ENCODE measurements at places on chromosomes 7 and 10. TPM values are rescaled to one million over a fixed set of nuclear protein-coding genes. Genes with fewer than 3 reads are reported as not detected.

Gene SORBS1
- 55.3 TPM for total RNA-seq

DNA sequence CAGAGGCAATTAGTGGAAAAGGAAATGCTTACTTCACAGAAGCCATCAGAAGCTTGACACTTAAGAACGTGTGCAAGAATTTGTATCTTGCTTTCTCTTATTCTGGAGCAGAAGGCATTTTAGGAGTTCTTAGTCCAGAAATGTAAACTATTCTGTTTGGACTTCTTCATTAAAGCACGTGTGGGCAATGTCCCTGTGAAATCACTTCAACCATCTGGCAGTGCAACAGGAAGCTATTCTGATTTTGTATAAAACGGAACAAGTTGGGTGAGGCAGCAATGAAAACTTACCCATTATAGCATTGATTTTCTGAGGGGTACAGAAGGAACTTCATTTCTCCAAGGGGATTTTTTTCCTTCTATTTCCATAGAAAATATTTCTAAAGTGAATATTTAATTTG is 21.3 kb upstream of the ARHGAP21 start:
- DNase-seq = no peak

DNA sequence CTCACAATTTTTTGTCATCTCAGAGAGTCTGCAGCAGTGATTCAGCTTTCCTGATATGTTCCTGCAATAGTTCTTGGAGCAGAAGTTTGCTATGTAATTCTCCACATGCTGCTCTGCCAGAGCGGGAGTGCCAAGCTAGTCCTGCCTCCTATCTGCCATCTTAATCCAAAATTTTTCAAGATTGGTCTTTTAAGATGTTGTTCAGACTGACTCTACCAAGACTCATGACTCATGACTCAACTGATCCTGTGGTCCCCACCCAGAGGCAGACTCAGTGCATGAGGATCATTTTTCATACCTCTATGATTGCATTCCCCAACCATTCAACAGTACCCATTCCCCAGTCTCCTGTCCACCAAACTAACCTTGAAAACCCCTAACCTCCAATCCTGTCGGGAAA is 470.8 kb downstream of the INHBA start:
- DNase-seq = no peak

DNA sequence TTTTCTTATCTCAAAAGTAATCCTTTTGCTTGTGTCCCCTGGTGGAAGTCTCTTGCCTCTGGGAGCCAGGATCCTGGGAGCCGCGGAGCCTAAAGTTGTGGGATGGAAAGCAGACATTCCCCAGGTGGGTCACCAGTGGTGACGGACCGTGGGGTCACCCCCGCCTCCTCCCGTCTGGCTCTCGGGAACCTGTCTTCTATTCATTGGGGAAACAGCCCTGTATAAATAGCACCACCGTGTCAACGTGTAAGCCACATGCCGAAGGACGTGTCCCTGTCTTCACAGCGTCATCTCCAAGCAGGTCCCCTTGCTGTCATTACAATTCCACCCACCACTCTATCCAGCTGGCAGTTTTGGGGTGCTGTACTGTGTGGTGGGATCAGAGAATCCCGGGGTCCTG is 87.5 kb downstream of the ELFN1 start:
- no peak for DNase-seq

DNA sequence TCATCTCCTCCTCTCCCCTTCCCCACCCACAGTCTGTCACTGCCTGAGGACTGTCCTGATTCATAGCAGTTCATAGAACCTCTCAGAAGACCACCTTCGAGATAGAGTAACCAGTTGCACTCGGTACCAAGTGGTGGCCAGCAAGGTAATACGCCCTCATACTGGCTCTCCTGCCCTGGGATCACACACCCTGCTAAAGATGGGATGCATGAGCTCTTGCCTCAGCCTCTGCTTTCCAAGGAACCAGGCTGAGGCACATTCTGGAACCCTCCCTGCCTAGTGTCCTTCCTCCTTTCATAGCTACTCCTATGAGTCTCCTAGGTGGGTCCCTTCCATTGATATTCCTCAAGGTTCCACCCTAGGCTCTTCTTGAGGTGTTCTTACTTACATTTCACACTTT is 15.5 kb downstream of the CFAP43 start:
- no peak for DNase-seq

- peak; percentile 42 for DNase-seq
Measured at GRCh38 chr7:100019908-100020307, 4.5 kb downstream of the ZKSCAN1 start.

Gene SEMA4G
- 5.4 TPM for total RNA-seq

All from upper lobe of left lung (tissue), 6 donors.